ENCODE measurements at places on chromosomes 7 and 10.

DNA sequence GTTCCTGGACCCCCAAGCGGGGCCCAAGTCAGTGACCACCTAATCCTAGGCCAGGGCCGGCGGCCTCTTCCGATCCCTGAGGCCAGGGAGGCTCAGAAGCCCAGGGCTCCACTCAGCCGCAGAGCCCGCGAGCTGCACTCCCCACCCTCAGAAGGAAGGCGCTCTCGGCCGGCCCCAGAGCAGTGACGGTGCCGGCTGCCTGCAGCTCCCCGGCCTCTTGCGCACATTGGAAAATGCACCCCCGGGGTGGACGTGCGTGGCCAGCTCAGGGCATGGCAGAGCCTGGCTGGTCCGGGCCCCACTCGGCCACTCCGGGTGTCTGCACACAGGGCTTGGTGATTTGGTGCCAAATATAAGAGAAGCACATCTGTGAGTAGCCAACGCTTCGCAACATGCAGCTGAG is 269.1 kb downstream of the PTPRN2 start:
- DNase-seq = no peak

DNA sequence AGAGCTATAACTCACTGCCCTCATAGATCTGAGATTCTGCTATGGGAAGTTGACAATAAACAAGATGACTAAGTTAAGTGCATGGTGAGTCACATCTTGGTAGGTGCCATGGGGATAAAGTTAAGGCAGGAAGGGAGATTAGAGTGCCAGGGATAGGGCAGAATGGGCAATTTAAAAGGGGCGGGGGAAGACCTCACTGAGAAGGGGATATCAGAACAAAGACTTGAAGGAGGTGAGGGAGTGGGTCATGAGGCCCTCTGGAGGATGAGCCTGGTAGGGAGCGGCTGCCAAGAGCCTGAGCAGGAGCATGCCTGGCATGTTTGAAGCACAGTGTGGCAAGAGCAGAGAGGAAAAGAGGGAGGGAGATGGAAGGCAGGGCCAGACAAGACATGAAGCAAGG is 34.8 kb upstream of the INMT start:
- no peak for DNase-seq

DNA sequence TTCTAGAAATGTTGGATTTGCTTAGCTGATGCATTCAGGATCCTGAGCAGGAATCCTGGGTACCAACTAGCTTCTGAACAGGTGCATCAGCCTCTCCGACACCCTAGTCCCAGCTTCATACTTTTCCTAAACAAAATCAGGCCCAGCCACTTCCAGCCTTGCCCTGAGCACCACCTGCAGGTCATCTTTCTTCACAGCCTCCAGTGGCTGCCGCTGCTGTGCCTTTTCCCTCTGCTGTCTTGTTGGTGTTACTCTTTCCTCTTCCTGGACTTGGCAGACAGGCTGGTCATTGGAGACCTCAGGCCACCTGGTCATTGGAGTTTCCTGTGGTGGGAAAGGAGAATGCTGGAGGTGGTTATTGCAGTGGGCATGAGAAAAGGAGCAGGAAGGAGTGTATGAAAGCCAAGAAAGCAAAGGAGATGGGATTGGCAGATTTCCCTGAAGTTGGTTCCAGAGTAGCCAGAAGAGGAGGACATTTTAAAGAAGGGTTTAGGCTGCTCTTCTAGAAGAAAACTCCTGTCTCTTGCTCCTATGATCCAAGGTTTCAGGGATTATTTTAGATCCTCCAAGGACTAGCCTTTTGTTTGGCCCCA is 48.2 kb upstream of the NFKB2 start:
- peak; percentile 22 for DNase-seq

DNA sequence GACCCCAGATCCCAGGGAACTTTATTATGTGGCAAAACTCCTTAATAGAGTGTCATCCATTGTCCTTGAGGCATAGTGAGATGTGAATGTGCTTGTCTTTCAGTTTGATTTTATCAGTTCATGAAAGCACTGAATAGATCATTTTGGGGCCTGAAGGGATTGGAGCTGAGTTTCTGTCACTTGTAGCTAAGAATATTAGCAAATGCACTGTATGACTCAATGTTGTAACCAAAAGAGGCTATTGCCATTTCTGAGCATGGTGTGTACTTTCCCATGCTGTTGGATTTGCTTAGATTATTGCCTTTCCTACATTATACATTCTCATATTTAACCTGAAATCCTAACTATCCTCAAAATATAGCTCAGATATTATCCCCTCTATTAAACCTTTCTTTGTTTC is 130.4 kb downstream of the PRKG1 start:
- DNase-seq = no peak

DNA sequence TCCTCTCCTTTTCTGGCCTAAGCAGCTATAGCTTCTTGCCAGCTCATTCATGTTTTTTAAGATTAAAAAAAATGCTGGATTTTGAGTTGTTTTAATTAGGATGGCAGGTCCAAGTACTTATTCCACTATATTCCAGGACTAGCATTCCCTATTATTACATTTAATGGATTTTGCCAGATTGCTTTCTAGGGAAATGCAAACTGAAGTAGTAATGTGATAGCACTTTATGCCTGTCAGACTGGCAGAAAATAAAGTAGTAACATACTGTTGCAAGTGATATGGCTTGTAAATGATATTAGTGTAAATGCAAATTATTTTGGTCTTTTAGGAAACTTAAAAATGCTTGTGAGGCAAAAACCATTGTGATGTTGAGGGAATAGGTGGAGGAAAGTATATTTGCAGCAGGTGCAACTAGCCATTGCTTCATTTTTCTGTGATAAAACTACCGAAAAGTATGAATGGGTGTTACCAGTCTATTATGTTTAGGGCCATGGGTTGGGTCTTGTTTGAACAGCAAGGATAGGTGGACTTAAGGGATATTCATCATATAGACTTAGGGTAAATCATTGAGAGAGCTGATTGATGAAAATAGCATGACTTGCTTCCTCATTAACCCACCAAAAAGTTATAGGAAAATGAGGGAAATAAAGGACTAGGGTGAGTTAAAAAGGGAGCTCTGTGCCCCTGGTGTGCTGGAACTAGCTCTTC is 19.9 kb downstream of the ZNRF2 start:
- DNase-seq = no peak
